Keratinocyte (primary cell): ENCODE measurements at places on chromosomes 6 and 20.

DNA sequence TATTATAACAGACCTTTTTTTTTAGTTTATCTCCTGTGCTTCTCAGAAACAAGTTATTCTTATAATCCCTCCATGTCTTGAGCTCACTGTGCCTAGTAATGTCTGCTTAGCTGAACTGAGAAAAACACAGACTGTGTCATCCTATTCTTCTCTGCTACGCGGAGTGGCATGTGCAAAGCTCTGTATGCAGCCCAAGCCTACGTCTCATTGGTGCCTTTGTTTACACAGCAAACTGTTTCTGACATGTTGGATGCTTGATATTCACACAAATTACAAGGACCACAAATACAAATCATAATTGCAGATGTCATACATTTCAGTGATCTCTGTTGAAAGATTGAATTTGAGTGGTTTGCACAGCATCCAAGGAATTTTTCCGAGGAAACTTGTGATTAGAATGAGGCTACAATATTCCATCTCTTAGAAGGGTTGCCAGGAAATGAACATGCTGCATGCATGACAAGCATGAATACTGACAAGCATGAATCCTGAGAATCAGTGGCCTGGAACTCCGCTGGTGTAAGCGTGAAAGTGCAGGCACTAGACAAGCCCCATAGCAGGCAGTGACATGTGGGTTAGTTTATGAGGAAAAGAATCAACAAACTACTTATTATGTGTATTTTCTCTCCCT lies 128.4 kb upstream of the SGK1 start:
- DNase-seq: no peak
- no peak overlapping the region for H3K4me3 ChIP-seq
- H3K4me1 ChIP-seq: peaks cover 27% of the 10 kb centered on the region
- peak overlapping the region; percentile 59 for H3K27ac ChIP-seq
- no peaks in the 10 kb centered on the region for H3K36me3 ChIP-seq

GRCh38 chr6:96652552-96652951 lies 89.6 kb downstream of the FHL5 start:
- H3K27me3 ChIP-seq: no peaks in the 10 kb centered on the region
- DNase-seq: no peak
- no peaks in the 10 kb centered on the region for H3K4me1 ChIP-seq
- H3K36me3 ChIP-seq: no peaks in the 10 kb centered on the region
- H3K27ac ChIP-seq: no peak overlapping the region

DNA sequence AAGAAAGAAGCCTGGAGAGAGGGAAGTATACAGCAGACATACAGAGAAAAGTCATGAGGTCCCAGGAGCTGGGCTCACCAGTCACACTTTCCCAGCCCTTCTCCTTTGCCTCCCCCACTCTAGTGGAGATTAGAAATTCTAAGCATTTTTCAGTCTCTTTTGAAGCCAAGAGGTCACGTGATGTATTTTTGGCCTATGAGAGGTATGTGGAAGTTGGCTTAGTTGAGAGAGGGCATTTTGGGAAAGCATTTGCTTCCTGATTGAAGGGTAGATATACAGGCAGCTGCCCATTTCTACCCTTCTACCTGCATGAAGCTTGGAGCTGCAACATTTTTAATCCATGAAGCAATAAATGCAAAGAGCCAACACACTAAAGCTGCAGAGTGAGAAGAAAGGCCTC lies 106.0 kb upstream of the TNFAIP3 start:
- no peak overlapping the region for H3K4me3 ChIP-seq
- no peaks in the 10 kb centered on the region for H3K36me3 ChIP-seq
- no peak overlapping the region for H3K27ac ChIP-seq
- no peaks in the 10 kb centered on the region for H3K27me3 ChIP-seq

DNA sequence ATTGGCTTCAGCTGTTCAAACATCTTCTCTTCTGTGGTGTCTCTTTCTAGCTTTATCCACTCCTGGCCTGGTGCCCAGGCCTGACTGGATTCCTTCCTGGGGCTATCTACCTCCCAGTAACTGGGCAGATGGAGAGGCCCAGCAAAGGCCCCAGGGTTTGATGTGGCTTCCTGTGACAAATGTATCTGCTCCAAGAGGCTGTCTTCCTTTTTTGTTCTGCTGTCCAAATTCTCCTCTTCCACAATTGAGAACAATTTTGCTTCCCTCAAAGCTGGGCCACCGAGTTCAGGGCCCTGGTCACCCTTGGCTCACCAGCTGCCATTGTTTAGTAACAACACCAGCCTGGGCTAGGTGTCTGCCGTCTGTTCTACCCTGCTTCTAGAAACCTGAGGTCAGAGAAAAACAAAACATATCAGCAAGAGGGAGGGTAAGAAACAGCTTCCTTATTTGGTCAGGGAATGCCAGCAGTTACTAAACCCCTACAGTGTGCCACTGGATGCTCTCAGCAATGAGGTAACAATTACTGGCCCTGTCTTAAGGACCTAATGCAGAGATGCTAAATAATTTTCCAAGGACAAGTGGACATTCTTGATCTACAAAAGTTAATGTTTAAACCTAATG lies 3.9 kb downstream of the ZFP57 start:
- peak; percentile 55 for DNase-seq
- no peaks in the 10 kb centered on the region for H3K36me3 ChIP-seq
- no peaks in the 10 kb centered on the region for H3K27me3 ChIP-seq
- H3K4me3 ChIP-seq: no peak overlapping the region
- peaks cover 48% of the 10 kb centered on the region for H3K4me1 ChIP-seq

DNA sequence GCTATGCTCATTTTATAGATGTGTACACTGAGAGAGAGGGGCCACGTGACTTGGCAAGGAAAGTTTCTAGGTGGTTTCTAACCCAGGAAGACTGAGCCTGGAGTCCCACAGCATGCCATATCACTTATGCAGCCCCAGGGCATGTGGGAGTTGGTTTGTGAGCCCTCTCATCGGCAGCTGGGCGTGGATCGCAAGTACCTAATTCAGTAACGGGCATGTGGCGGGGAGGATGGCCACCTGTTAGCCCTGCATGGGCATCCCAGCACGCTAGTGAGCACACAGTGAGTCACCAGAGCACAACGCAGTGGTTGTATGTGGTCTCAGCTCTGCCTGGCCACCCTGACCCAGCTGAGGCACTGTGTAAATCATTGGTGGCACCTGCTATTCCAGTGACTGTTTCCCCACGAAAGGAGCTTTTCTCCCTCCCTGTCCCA lies 88.3 kb downstream of the NINL start:
- no peak overlapping the region for H3K4me3 ChIP-seq
- no peak overlapping the region for H3K27ac ChIP-seq
- H3K27me3 ChIP-seq: peaks cover 21% of the 10 kb centered on the region

GRCh38 chr20:37343212-37343993 lies 2.5 kb upstream of the SRC start:
- H3K36me3 ChIP-seq: peaks cover 3% of the 10 kb centered on the region
- H3K27me3 ChIP-seq: no peaks in the 10 kb centered on the region
- DNase-seq: no peak

DNA sequence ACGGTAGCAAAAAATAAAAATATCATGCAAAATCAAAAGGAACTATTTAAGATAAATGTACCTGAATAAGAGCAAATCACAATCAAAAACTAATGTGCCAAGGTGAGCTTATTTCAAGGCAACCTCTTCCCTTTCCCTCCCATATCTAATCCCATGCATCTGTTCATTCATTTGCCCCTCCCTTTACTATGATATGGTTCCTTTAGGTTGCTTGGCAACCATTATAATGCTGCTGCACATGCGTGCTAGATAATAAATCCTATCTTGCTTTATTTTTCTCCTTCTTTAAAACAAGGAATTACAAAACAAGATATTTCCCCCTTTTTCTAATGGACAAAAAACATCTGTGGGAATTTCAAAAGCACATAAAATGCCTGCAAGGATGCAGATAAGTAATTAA lies 318.2 kb upstream of the POU3F2 start:
- no peaks in the 10 kb centered on the region for H3K36me3 ChIP-seq
- no peak overlapping the region for H3K27ac ChIP-seq
- no peak for DNase-seq

DNA sequence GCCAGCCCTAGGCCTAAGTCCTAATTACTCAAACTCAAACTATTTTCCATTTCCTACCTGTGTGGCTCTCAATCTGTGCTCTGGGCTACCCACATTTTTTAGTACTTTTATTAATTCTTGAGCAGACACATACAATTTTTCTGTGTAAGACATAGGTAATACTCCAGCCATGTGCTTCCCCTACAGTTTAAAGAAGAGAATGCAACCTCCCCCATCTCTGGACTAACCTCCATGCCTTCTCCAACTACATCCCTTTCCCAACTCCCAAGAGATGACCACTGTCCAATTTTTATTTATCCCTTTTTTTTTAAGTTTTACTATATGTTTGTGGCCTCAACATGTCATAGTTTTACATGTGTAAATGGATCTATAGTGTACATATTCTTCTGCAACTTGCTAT lies 5.8 kb downstream of the HMGN4 start:
- peaks cover 7% of the 10 kb centered on the region for H3K4me1 ChIP-seq
- no peak overlapping the region for H3K4me3 ChIP-seq
- peaks cover 10% of the 10 kb centered on the region for H3K36me3 ChIP-seq
- no peak for DNase-seq

GRCh38 chr6:85321906-85322305 lies 128.0 kb upstream of the NT5E start:
- H3K36me3 ChIP-seq: no peaks in the 10 kb centered on the region
- no peak for DNase-seq
- H3K27ac ChIP-seq: no peak overlapping the region
- no peaks in the 10 kb centered on the region for H3K27me3 ChIP-seq
- H3K4me3 ChIP-seq: no peak overlapping the region

GRCh38 chr6:138647006-138647405 lies 126.6 kb upstream of the CCDC28A start:
- no peaks in the 10 kb centered on the region for H3K27me3 ChIP-seq
- peaks cover 5% of the 10 kb centered on the region for H3K36me3 ChIP-seq
- H3K27ac ChIP-seq: peak overlapping the region; percentile 11
- no peak for DNase-seq
- H3K4me1 ChIP-seq: peaks cover 15% of the 10 kb centered on the region
- no peak overlapping the region for H3K4me3 ChIP-seq

DNA sequence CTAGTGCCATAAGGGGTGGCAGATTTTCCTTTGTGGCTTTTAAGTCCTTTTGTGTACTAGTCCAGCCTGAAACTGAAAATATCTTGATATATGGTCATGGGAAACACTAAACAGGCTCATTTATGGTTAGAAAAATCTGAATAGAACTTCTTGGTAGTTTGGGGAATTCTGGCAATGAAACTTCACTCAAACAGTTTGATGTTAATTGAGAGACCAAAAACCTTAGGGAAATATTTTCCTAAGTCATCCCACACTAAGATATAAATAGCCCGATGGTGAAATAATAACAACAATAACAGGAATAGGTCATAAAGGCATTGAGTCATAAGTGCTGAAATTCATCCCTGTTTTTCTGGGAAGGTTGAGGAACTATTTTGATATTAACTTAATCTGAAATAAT lies 146.2 kb upstream of the SMLR1 start:
- no peak for DNase-seq
- H3K36me3 ChIP-seq: no peaks in the 10 kb centered on the region
- no peak overlapping the region for H3K4me3 ChIP-seq
- H3K27ac ChIP-seq: peak overlapping the region; percentile 82
- H3K4me1 ChIP-seq: peaks cover 19% of the 10 kb centered on the region
- H3K27me3 ChIP-seq: no peaks in the 10 kb centered on the region

GRCh38 chr6:147087641-147088040 lies 116.6 kb upstream of the STXBP5 start:
- no peaks in the 10 kb centered on the region for H3K36me3 ChIP-seq
- DNase-seq: no peak
- H3K27ac ChIP-seq: no peak overlapping the region
- no peaks in the 10 kb centered on the region for H3K27me3 ChIP-seq
- no peaks in the 10 kb centered on the region for H3K4me1 ChIP-seq

GRCh38 chr6:132763269-132763668 lies 5.6 kb upstream of the VNN2 start:
- no peak for DNase-seq
- peaks cover 8% of the 10 kb centered on the region for H3K4me1 ChIP-seq
- H3K27ac ChIP-seq: no peak overlapping the region
- no peaks in the 10 kb centered on the region for H3K36me3 ChIP-seq
- H3K4me3 ChIP-seq: no peak overlapping the region

DNA sequence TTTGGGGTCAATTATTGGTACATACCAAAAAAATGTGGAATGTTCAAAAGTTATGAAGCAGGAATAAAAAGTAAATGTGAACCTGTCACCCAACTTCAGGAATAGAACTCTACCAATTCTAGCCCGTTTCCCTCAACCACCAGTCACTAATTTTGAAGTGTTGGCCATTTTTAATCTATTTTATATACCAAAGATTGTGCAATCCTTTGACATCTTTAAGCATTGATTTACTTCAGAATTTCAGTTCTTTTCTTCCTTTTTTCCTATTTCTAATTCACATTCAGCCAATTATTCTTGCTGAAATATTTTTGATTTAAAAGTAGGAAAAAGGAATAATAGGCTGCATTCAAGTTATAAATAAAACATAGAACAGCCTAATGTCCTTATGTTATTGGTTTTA lies 46.9 kb upstream of the SMIM28 start:
- H3K36me3 ChIP-seq: no peaks in the 10 kb centered on the region
- no peak overlapping the region for H3K4me3 ChIP-seq
- H3K27ac ChIP-seq: no peak overlapping the region
- peaks cover 5% of the 10 kb centered on the region for H3K27me3 ChIP-seq

DNA sequence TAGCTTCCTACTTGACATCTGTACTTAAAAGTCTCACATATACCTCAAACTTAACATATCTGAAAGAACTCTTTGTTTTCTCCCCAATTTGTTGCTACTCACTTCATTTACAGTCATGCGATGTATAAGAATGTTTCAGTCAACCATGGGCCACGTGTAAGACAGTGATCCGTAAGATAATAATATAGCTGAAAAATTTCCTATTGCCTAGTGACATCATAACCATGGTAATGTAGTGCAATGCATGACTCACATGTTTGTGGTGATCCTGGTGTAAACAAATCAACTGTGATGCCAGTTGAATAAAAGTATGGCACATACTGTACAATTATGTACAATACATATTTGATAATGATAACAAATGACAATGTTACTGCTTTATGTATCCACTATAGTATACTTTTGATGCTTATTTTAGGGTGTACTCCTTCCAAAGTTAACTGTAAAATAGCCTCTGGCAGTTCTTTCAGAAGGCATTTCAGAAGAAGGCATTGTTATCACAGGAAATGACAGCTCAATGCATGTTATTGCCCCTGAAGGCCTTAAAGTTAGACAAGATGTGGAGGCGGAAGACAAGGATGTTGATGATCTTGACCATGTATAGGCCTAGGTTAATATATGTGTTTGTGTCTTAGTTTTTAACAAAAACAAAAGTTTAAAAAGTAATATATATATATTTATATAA lies 579.0 kb downstream of the EPHA7 start:
- H3K4me3 ChIP-seq: no peak overlapping the region
- no peaks in the 10 kb centered on the region for H3K36me3 ChIP-seq
- H3K27ac ChIP-seq: no peak overlapping the region

DNA sequence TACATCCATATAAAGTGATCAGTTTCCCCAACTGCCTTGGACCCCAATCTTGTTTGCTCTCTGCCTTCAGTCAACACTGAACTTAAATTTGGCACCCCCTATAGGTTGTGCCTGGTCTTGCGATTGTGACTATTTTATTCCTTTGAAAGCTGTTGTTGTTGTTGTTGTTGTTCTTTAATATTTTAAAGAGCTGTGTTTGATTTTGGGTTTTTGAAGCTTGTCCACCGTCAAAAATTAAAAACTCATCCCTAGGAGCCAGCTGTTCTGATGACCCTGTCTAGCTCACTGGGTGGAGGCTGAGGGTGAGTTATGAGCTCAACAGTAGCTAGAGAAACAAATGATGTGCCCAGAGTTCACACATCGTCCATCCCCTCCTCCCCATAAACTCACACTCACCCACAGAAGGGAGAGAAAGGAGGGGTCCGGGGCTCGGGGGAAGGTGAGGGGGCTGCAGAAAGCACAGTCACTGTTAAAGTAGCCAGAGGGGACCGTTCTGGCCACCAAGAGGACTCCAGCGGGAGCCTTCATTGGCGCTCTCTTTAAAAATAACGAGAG lies 4.0 kb downstream of the SIM1 start:
- H3K27me3 ChIP-seq: peaks cover 99% of the 10 kb centered on the region
- no peaks in the 10 kb centered on the region for H3K36me3 ChIP-seq
- H3K4me3 ChIP-seq: no peak overlapping the region
- H3K27ac ChIP-seq: no peak overlapping the region
